ENCODE measurements at places on chromosomes 3 and 15.

- H3K4me3 ChIP-seq: no peak overlapping the region
- no peak overlapping the region for H3K27ac ChIP-seq
- no peak for DNase-seq
- H3K27me3 ChIP-seq: no peaks in the 10 kb centered on the region
Measured at GRCh38 chr3:137738710-137739109, 25.4 kb upstream of the SOX14 start.

DNA sequence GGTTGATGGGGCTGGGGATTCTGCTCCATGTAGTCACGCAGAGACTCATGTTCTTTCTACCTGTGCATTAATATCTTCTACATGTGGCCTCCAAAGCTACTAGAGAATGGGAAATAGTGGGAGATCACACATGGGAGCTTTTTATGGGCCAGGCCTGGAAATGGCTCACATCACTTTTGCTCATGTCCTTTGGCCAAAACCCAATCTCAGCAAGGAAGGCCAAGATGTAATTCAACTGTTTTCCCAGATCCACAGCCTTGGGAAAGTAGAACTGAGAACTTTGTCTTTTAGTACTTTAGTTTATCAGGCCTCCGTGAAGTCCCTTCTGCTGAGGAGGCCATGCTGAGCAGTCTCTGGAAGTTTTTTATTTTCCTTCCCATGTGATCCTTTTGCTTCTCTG, 73.2 kb upstream of the SLC4A7 start:
- H3K36me3 ChIP-seq: no peaks in the 10 kb centered on the region
- DNase-seq: no peak
- no peaks in the 10 kb centered on the region for H3K27me3 ChIP-seq
- H3K4me3 ChIP-seq: no peak overlapping the region
- peaks cover 6% of the 10 kb centered on the region for H3K4me1 ChIP-seq
- no peak overlapping the region for H3K27ac ChIP-seq

DNA sequence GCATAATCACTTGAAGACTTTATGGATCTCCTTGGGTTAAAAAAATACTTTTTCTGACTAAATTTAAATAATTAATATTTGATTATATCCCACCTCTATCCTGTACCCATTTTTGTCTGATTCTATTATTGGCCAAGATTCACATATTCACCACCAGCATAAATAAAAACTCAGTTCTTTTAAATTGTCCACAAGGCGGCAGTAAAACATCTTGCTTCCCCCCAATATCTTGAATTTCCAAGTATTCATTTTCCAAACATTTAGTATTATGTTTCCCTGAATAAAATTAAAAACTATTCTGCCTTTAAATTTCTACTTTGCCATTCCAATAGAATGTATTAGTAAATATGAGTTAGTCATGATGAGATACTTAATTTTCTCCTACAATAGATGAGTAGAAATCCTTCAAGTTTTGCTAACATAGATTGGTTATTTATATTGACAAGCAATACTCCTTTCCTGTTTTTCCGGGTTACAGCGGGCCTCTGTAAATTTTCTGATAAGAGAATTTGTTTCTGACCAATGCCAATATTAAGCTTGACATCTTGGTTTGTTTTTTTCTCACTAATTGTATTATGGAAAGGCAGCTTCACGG, 218.7 kb upstream of the MDFIC2 start:
- H3K36me3 ChIP-seq: no peaks in the 10 kb centered on the region
- H3K4me3 ChIP-seq: no peak overlapping the region
- peaks cover 25% of the 10 kb centered on the region for H3K27me3 ChIP-seq
- no peak overlapping the region for H3K27ac ChIP-seq

DNA sequence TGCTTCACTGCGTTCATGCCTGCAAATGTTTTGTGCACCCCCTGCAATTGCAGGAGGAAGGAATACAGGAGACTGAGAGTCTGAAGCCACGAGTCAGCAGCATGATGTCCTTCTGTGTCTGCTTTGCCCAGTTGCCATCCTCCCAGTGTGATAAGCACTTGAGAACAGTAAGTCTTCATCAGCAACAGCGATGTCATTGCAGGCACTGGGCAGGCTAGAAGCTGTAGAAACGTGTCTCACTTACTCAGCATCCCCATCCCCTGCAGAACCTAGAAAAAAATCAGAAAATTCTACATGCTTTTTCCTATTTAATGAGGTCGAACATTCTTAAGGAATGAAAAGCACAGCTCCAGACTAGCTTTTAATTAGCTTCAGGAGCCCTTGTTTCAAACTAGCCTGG, 156.5 kb upstream of the LPP start:
- H3K4me1 ChIP-seq: peaks cover 4% of the 10 kb centered on the region
- no peaks in the 10 kb centered on the region for H3K27me3 ChIP-seq
- no peak overlapping the region for H3K27ac ChIP-seq
- no peak overlapping the region for H3K4me3 ChIP-seq
- no peak for DNase-seq

- peak overlapping the region; percentile 89 for H3K27ac ChIP-seq
- peaks cover 54% of the 10 kb centered on the region for H3K4me1 ChIP-seq
- no peaks in the 10 kb centered on the region for H3K27me3 ChIP-seq
- DNase-seq: no peak
Measured at GRCh38 chr15:39235084-39235795, 345.6 kb upstream of the THBS1 start.

DNA sequence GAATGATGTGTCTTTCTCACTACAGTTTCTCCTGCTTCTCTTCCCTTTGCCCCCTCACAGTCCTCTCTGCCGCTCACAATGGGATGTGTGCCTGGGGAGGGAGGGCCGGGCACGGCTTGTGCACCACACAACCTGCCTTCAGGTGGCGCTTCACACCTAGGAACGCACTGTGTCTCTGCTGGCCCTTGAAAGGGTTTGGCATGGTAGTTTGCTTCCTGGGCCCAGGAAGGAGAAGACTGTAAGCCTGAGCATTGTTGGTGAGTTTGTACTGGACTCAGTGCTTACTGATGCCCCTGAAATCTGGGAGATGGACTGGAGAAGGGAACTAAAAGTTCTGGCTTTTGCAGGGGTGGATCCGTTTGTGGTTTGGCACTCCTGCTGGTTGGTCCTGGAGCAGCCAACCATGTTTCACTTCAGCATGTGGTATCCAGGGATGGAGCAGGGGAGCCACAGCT, 9.2 kb downstream of the ALPK3 start:
- no peaks in the 10 kb centered on the region for H3K36me3 ChIP-seq
- DNase-seq: no peak
- H3K4me3 ChIP-seq: no peak overlapping the region
- H3K27me3 ChIP-seq: no peaks in the 10 kb centered on the region

DNA sequence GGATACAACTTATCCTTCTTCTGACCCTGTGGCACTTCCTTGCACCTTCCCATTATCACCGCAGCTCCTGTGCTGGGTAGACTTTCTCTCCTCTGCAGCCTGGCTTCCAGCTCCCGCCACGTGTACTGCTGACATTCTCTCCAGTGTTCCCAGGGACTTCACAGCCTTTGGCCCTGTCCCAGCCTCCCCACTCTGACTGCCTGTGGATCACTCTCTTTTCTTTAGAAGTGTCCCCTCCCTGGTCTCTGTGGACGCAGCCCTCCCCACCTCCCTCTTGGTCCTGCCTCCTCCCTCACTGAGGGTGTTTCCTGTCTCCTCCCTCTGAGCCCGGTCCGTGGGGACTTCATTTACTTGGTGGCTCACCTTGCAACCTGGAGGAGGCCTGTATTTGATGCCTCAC, 17.4 kb downstream of the PDIA5 start:
- H3K27ac ChIP-seq: no peak overlapping the region
- H3K4me3 ChIP-seq: no peak overlapping the region
- peaks cover 31% of the 10 kb centered on the region for H3K36me3 ChIP-seq
- peaks cover 12% of the 10 kb centered on the region for H3K4me1 ChIP-seq

- no peak overlapping the region for H3K4me3 ChIP-seq
- no peak overlapping the region for H3K27ac ChIP-seq
- no peaks in the 10 kb centered on the region for H3K36me3 ChIP-seq
- DNase-seq: no peak
Measured at GRCh38 chr3:114697401-114697800, 403.6 kb downstream of the TIGIT start.

DNA sequence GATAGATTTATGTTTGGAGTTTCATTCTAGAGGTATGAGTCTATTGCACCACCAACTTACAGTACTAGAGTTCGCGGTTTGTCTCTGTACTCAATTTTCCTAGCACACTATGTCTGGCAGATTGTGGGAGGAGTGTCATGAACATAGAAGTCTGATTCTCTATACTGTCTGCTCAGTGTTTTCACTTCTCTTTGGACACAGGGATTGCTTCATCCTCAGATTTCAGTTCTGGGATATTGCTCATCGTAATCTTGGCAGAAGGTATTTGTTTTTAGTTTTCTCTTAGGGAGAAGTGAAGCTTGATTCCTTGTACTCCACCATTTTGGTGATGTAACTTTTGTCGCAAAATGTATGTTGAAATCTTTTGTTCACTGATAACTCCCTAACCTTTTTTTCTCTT, 27.8 kb upstream of the AZI2 start:
- no peak for DNase-seq
- no peaks in the 10 kb centered on the region for H3K4me1 ChIP-seq
- no peaks in the 10 kb centered on the region for H3K36me3 ChIP-seq
- no peak overlapping the region for H3K27ac ChIP-seq
- H3K27me3 ChIP-seq: no peaks in the 10 kb centered on the region

GRCh38 chr15:68635141-68635540, 56.3 kb downstream of the CORO2B start:
- DNase-seq: no peak
- H3K4me1 ChIP-seq: peaks cover 14% of the 10 kb centered on the region
- no peak overlapping the region for H3K4me3 ChIP-seq
- H3K36me3 ChIP-seq: no peaks in the 10 kb centered on the region
- no peak overlapping the region for H3K27ac ChIP-seq

- H3K4me1 ChIP-seq: no peaks in the 10 kb centered on the region
- H3K27me3 ChIP-seq: no peaks in the 10 kb centered on the region
- no peak overlapping the region for H3K27ac ChIP-seq
- no peak for DNase-seq
- H3K4me3 ChIP-seq: no peak overlapping the region
Measured at GRCh38 chr3:105582015-105582414, 215.3 kb downstream of the ALCAM start.

- no peaks in the 10 kb centered on the region for H3K4me1 ChIP-seq
- H3K36me3 ChIP-seq: no peaks in the 10 kb centered on the region
- H3K4me3 ChIP-seq: no peak overlapping the region
- H3K27ac ChIP-seq: no peak overlapping the region
- H3K27me3 ChIP-seq: no peaks in the 10 kb centered on the region
- DNase-seq: no peak
Measured at GRCh38 chr3:189625572-189625971, 5.6 kb upstream of the TP63 start.

- no peaks in the 10 kb centered on the region for H3K36me3 ChIP-seq
- H3K27ac ChIP-seq: no peak overlapping the region
- no peaks in the 10 kb centered on the region for H3K27me3 ChIP-seq
- H3K4me1 ChIP-seq: no peaks in the 10 kb centered on the region
- H3K4me3 ChIP-seq: no peak overlapping the region
Measured at GRCh38 chr15:65343374-65343981, 34.3 kb downstream of the IGDCC3 start.

- H3K4me1 ChIP-seq: peaks cover 30% of the 10 kb centered on the region
- H3K27me3 ChIP-seq: no peaks in the 10 kb centered on the region
- no peaks in the 10 kb centered on the region for H3K36me3 ChIP-seq
- H3K4me3 ChIP-seq: no peak overlapping the region
- no peak for DNase-seq
Measured at GRCh38 chr3:195153653-195154052, 117.3 kb downstream of the XXYLT1 start.

DNA sequence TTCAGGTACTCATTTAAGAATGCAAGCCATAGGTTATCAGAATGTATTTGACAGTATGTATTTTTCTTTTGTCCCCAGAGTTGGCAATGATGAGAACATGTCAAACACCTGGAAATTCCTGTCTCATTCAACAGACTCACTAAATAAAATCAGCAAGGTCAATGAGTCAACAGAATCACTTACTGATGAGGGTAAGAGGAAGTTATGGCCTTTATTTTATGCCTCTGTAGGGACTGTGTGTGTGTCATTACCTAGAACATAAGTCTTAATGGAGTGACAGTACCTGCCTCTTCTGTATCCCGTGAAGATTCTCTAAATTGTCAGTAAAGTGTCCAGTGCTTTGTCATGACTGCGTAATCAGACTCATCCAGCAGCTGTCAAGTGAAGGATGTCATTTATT, 77.5 kb downstream of the KLHL25 start:
- DNase-seq: no peak
- H3K36me3 ChIP-seq: peaks cover 70% of the 10 kb centered on the region
- no peak overlapping the region for H3K27ac ChIP-seq
- no peaks in the 10 kb centered on the region for H3K4me1 ChIP-seq

DNA sequence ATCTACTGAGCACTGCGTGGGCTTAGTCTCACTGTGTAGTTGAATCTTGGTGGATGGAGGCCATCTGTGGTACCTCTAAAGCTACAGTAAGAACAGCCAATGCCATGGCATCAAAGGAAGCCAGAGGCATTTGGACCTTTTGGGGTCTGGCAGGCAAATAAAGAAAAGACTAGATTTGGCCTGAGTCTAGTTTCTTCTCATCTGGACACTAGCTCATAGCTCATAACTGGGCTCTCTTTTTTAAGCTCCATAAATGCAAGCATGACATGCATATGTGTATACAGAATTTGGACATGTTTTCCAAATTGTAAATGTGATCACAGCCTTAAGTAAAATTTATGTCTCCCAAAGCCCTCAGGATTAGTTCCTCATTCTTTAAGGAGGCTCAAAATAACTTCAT, 107.5 kb downstream of the CNTN6 start:
- H3K4me3 ChIP-seq: no peak overlapping the region
- DNase-seq: no peak
- no peak overlapping the region for H3K27ac ChIP-seq
- no peaks in the 10 kb centered on the region for H3K27me3 ChIP-seq
- no peaks in the 10 kb centered on the region for H3K36me3 ChIP-seq

GRCh38 chr3:44236485-44236908, 5.2 kb upstream of the TOPAZ1 start:
- no peak for DNase-seq
- H3K4me3 ChIP-seq: no peak overlapping the region
- no peaks in the 10 kb centered on the region for H3K36me3 ChIP-seq
- no peaks in the 10 kb centered on the region for H3K4me1 ChIP-seq
- no peak overlapping the region for H3K27ac ChIP-seq

DNA sequence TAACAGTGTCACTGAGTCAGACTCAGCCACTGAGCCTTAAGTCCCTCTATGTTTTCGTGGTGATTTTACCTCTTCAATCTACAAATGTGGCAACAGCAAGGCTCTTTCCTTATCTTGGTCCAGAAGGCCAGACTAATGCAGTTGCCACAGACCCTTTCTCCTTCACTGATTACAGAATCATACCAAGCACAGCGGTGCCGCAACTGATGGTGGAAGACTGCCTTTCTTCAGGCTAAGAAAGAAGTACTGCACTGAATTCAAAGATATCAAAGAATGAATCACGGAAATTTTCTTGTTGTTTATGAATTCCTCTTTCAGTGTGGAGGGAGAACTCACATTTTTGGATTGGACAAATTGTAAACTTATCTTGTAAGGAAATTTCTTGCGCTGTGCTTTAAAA, 18.6 kb downstream of the DCP1A start:
- no peak overlapping the region for H3K27ac ChIP-seq
- DNase-seq: no peak
- H3K36me3 ChIP-seq: peaks cover 47% of the 10 kb centered on the region
- H3K27me3 ChIP-seq: no peaks in the 10 kb centered on the region
- no peaks in the 10 kb centered on the region for H3K4me1 ChIP-seq
- H3K4me3 ChIP-seq: no peak overlapping the region

GRCh38 chr15:90071220-90071807, 31.0 kb downstream of the IDH2 start:
- H3K4me1 ChIP-seq: peaks cover 20% of the 10 kb centered on the region
- no peaks in the 10 kb centered on the region for H3K27me3 ChIP-seq
- no peak for DNase-seq
- no peak overlapping the region for H3K4me3 ChIP-seq
- H3K36me3 ChIP-seq: peaks cover 56% of the 10 kb centered on the region

Data from RWPE2 (cell line).